Heart left ventricle (tissue), 16 donors: ENCODE measurements at places on chromosomes 3 and 15. TPM values are rescaled to one million over a fixed set of nuclear protein-coding genes. Genes with fewer than 3 reads are reported as not detected.

MNS1 gene
- total RNA-seq, result 0.30 TPM

FEZF2 gene
- total RNA-seq, result not detected

CXCR6 gene
- 0.32 TPM for total RNA-seq

GOLGA8N gene
- 5.1 TPM for total RNA-seq

GOLGA6B gene
- total RNA-seq, result not detected

FOXB1 gene
- total RNA-seq, result not detected

DNA sequence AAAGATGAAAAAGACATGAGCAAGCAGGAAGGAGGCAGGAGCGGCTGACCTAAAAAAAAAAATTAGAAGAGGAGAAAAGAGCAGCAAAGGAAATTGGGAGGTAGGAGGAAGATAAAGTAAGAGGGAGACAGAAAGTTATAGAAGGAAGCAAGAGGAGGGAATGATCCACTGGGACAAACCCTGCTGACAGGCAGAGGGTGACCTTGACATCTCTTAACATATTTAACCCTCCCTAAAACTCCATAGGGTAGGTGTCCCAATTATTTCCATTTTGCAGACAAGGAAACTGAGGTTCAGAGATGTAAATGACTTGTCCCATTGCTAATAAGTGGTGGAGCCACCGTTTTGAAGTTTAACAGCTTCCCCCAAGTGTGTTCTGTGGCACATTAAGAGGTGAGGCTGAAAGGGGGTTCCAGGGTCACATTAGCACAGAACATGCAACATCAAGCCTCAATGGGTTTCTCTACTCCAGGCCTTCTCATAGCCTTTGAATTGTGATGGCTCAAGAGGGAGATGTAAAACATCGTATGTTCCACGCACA is 37.4 kb upstream of the PRICKLE2 start:
- no peak for DNase-seq

GRCh38 chr15:51558411-51558810 is 64.2 kb downstream of the DMXL2 start:
- no peak for DNase-seq

- peak; percentile 51 for DNase-seq
Measured at GRCh38 chr15:71730277-71731144, 79.8 kb upstream of the NR2E3 start.

GRCh38 chr3:98821063-98821462 is 57.9 kb downstream of the ST3GAL6 start:
- no peak for DNase-seq

- DNase-seq, result no peak
Measured at GRCh38 chr15:67164401-67164791, 90.1 kb downstream of the AAGAB start.

GRCh38 chr15:91844928-91845327 is 8.6 kb upstream of the SLCO3A1 start:
- no peak for DNase-seq

- no peak for DNase-seq
Measured at GRCh38 chr3:153043729-153044328, 118.2 kb upstream of the RAP2B start.

GRCh38 chr15:90336705-90337141 is 15.4 kb upstream of the ZNF774 start:
- DNase-seq, result peak; percentile 16

DNA sequence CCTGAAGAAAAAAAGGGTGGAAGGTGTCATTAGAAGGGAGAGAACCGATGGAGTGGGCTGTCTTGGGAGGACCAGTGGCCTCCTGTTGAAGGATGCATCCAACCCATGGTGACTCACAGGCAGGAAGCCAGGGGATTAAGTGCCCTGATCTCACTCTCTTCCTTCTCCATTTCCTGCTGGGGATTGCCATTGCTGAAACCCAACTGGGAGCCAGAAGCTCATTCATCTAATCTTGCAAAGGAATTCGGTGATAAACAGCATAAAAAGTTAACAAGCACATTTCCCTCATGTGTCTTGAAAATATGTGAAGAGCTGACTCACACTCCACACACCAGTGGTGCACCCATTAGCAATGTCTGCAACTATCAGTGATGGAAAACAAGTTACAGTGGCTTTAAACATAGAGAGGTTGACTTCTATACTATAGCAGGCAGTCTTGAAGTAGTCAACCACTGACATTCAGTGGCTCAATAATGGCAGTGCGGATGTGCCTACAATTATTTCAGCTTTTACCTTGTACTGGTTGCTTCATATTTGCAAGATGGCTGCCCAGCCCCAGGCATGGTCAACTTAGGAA is 12.8 kb upstream of the CSRNP1 start:
- DNase-seq, result peak; percentile 30
